HCT116 (cell line): ENCODE measurements at places on chromosomes 3 and 15. TPM values are rescaled to one million over a fixed set of nuclear protein-coding genes. Genes with fewer than 3 reads are reported as not detected.

The HYAL3 gene
- 10.3 TPM for total RNA-seq

The VPS13C gene
- 18.6 TPM for total RNA-seq

The OR5K2 gene
- total RNA-seq = not detected

The CYP8B1 gene
- 0.12 TPM for total RNA-seq

The COLQ gene
- total RNA-seq = 1.9 TPM

The CSPG4 gene
- total RNA-seq = 18.1 TPM

The WDR72 gene
- total RNA-seq = 5.8 TPM

The SLC28A1 gene
- total RNA-seq = not detected

The SENP8 gene
- total RNA-seq = 3.8 TPM
